ENCODE measurements at places on chromosomes 2 and 18. TPM values are rescaled to one million over a fixed set of nuclear protein-coding genes. Genes with fewer than 3 reads are reported as not detected.

DNA sequence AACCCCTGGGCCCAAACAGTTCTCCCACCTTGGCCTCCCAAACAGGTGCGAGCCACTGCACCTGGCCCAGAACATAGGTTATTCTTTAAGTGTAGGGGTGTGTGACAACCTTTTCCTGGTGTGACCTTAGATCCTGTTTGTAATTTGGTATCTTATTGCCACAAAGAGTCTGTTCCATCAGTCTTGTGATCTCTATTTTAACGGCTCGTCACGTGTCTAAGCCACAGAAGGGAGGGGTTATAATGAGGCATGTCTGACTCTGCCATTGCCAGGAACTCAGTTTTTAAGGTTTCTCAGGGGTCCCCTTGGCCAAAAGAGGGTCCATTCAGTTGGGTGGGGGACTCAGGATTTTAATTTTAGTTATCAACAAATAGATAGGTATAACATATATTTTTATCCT is 4.4 kb upstream of the ALS2 start:
- H3K27me3 ChIP-seq = no peaks in the 10 kb centered on the region
- no peaks in the 10 kb centered on the region for H3K4me1 ChIP-seq
- no peak overlapping the region for H3K27ac ChIP-seq
- H3K4me3 ChIP-seq = no peak overlapping the region
- no peaks in the 10 kb centered on the region for H3K36me3 ChIP-seq

MOGAT1 gene
- not detected for total RNA-seq

DNA sequence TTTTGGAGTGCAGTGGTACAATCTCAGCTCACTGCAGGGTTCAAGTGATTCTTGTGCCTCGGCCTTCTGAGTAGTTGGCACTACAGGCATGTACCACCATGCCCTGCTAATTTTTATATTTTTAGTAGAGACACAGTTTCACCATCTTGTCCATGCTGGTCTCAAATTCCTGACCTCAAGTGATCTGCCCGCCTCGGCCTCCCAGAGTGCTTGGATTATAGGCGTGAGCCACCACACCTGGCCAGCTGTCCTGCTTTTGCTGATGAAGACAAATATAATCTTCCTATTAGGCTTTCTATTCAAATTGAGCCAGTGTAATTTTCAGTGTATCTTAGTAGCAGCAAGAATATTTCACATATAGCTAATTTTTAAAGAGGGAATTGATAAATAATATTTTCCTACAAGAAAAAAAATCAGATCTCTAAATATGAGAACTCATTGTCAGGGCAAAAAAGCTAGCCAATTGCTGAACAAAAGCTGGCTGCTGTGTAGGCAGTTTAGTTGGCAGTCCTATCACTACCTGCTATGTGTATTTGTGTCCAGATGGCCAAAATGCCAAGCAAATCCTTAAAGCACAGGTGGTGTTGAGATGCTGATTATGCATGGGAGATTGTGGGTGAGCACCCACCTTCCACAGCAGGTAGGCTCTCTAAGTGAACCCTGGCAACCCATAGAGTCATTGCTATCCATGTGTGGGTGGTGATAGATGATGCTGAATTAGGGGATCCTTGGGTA is 60.8 kb upstream of the STAM2 start:
- H3K4me1 ChIP-seq = no peaks in the 10 kb centered on the region
- H3K27ac ChIP-seq = no peak overlapping the region
- no peaks in the 10 kb centered on the region for H3K27me3 ChIP-seq
- H3K36me3 ChIP-seq = no peaks in the 10 kb centered on the region
- DNase-seq = no peak

GRCh38 chr18:32701313-32701712 is 71.5 kb downstream of the KLHL14 start:
- no peaks in the 10 kb centered on the region for H3K27me3 ChIP-seq
- no peak for DNase-seq
- no peak overlapping the region for H3K27ac ChIP-seq
- no peaks in the 10 kb centered on the region for H3K4me1 ChIP-seq
- no peak overlapping the region for H3K4me3 ChIP-seq

GRCh38 chr2:20425371-20425881 is 21.4 kb upstream of the RHOB start:
- DNase-seq = no peak
- peaks cover 26% of the 10 kb centered on the region for H3K4me1 ChIP-seq
- no peak overlapping the region for H3K4me3 ChIP-seq
- H3K36me3 ChIP-seq = no peaks in the 10 kb centered on the region

MOCOS gene
- 9.6 TPM for total RNA-seq

DNA sequence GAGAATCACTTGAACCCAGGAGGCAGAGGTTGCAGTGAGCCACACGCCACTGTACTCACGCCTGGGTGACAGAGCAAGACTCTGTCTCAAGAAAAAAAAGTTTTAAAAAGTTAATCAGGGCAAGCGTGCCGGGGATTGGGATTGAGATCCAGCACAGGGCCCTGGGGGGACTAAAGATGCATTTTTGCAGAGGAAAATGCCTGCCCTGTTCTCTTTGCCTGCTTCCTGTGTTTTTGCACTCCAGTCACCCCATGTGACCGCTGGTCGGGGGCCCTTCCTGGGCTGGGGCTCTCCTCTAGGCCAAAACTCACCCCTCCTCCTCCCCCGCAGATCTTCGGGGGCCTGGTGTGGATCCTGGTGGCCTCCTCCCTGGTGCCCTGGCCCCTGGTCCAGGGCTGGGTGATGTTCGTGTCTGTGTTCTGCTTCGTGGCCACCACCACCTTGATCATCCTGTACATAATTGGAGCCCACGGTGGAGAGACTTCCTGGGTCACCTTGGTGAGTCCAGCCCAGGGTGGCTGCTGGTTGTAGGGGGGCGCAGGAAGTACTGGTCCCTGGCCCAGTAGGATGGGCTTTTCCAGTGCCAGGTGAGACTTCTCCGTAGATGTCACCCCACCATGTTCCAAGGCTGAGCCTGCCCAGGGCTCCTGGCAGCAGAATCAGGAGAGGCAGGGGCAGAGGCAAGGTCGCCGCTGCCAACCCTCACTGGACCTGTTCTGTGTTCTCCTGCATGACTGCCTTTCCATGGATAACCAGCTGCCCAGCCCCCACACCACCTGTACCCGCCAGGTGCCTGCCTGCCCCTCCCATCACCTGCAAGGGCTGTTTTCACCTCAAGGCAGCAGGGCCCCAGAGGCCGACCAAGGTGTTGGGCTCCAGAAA is 22.4 kb downstream of the MAL start:
- H3K27ac ChIP-seq = peak overlapping the region; percentile 72
- H3K4me1 ChIP-seq = no peaks in the 10 kb centered on the region
- no peaks in the 10 kb centered on the region for H3K27me3 ChIP-seq
- no peak overlapping the region for H3K4me3 ChIP-seq
- peaks cover 28% of the 10 kb centered on the region for H3K36me3 ChIP-seq

SLC30A3 gene
- not detected for total RNA-seq

ABCG8 gene
- not detected for total RNA-seq

DNA sequence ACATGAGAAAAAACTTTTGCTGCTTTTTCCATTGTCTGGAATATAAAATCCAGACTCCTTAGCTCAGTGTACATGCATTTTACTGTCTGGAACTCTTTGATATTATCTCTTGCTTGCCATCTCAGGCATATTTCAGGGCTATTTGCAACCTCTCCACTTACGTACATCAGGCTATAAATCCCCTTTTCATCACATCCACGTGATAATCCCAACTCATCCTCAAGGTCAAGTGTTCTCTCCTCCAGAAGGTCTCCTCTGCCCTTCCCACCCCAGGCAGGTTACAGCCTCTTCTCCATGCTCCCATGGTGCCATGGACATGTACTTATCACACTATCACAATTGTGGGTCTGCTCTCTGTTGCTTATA is 202.5 kb upstream of the RBMS1 start:
- no peaks in the 10 kb centered on the region for H3K27me3 ChIP-seq
- H3K4me1 ChIP-seq = no peaks in the 10 kb centered on the region
- no peak overlapping the region for H3K4me3 ChIP-seq
- DNase-seq = no peak

DNA sequence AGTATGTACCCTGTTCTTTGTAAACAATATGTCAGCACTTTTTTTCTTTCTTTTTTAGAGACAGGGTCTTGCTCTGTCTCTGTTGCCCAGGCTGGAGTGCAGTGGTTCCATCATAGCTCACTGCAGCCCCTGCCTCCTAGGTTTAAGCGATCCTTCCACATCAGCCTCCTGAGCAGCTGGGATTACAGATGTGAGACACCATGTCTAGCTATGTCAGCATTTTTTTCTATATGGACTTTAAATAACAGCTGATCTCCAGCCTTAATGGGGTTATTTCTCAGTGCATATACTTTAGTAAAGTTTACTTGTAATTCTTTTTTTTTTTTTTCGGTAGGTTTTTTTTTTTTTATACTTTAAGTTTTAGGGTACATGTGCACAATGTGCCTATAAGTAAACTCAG is 26.6 kb downstream of the ABCG5 start:
- no peaks in the 10 kb centered on the region for H3K27me3 ChIP-seq
- H3K4me3 ChIP-seq = no peak overlapping the region
- H3K4me1 ChIP-seq = no peaks in the 10 kb centered on the region
- peaks cover 4% of the 10 kb centered on the region for H3K36me3 ChIP-seq

ANXA4 gene
- total RNA-seq = 61.8 TPM

GRCh38 chr2:203237346-203238238 is 1.2 kb upstream of the CYP20A1 start:
- H3K4me1 ChIP-seq = peaks cover 25% of the 10 kb centered on the region
- DNase-seq = no peak
- no peaks in the 10 kb centered on the region for H3K36me3 ChIP-seq
- peak overlapping the region; percentile 91 for H3K4me3 ChIP-seq
- no peaks in the 10 kb centered on the region for H3K27me3 ChIP-seq
- peak overlapping the region; percentile 98 for H3K27ac ChIP-seq

GRCh38 chr2:198060277-198060676 is 255.9 kb downstream of the PLCL1 start:
- DNase-seq = no peak
- H3K27me3 ChIP-seq = no peaks in the 10 kb centered on the region
- H3K27ac ChIP-seq = no peak overlapping the region
- H3K36me3 ChIP-seq = no peaks in the 10 kb centered on the region
- no peaks in the 10 kb centered on the region for H3K4me1 ChIP-seq
- H3K4me3 ChIP-seq = no peak overlapping the region

- no peaks in the 10 kb centered on the region for H3K27me3 ChIP-seq
- H3K4me1 ChIP-seq = no peaks in the 10 kb centered on the region
- H3K36me3 ChIP-seq = no peaks in the 10 kb centered on the region
- H3K4me3 ChIP-seq = no peak overlapping the region
- DNase-seq = no peak
- H3K27ac ChIP-seq = no peak overlapping the region
Observed at GRCh38 chr18:24187689-24188088, 48.8 kb downstream of the CABYR start.

- H3K36me3 ChIP-seq = no peaks in the 10 kb centered on the region
- H3K4me1 ChIP-seq = no peaks in the 10 kb centered on the region
- no peaks in the 10 kb centered on the region for H3K27me3 ChIP-seq
- no peak for DNase-seq
Observed at GRCh38 chr2:25257931-25258846, 83.5 kb downstream of the DNMT3A start.

GPATCH11 gene
- 17.0 TPM for total RNA-seq

DNA sequence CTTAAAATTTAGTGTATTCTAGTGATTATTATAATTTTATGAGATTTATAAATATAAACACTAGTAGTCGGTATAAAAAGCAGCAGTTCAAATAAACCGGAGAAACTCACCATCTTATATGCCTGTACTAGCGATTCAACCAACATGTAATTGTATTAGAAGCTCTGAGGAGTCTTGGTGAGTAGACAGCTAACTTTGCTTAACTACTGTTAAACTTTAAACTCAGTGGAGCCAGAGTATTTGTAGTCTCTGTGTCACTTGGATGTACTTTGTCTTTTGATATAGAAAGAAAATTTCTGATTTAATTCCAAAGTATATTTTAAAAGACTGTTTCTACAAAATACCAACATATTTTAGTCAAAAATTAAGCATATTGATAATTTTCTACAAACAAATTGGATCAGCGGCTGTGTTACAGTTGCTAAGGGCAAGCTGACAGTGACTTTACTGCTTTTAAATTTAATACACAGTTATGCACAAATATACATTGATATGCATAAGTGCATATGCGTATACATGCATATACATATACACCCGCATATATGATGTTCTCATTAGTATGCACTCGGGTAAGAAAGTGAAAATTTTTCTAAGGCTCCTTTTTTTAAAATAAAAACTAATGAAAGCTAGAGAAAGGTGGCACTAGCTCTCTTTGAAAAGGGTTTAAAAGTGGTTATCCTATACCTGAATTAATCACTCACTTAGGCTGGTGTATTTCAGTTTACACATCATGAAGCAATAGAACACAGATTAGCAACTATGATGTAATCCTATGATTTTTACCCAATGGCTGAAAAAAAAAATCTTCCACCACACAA is 374.5 kb downstream of the NCKAP5 start:
- no peak overlapping the region for H3K4me3 ChIP-seq
- H3K27ac ChIP-seq = no peak overlapping the region
- H3K4me1 ChIP-seq = no peaks in the 10 kb centered on the region
- no peaks in the 10 kb centered on the region for H3K27me3 ChIP-seq
- H3K36me3 ChIP-seq = no peaks in the 10 kb centered on the region

TANC1 gene
- 50.2 TPM for total RNA-seq

- no peak for DNase-seq
- no peaks in the 10 kb centered on the region for H3K27me3 ChIP-seq
- H3K36me3 ChIP-seq = no peaks in the 10 kb centered on the region
- peak within 1 kb of the TSS; percentile 26 for H3K4me3 ChIP-seq
Observed at GRCh38 chr2:219041252-219041651, at the start of gene CFAP65. Gene CFAP65, minus strand, starts transcription at chr2:219041516. Its CDS starts 2,468 bp downstream, at chr2:219039048.

DNA sequence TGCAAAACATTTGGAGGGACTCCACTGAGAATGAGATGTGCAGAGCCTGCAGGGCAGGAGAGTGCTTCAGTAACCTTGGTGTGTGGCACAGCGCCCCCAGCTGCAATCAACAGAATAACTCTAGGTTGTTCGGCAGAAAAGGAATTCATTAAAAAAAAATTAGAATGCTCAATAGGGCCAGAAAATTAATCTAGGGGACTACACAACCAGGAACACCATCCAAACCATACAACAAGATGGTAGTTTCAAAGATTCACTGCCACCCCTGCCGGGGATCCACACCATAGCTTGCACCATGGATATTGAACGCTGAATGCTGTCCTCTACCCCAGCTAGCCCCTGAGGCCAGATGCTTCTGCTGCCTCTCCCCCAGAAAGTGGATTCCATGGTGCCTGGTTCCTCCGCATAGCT is 50.1 kb downstream of the THUMPD2 start:
- H3K4me3 ChIP-seq = no peak overlapping the region
- no peak for DNase-seq
- H3K27ac ChIP-seq = no peak overlapping the region
- H3K4me1 ChIP-seq = no peaks in the 10 kb centered on the region
- H3K36me3 ChIP-seq = peaks cover 34% of the 10 kb centered on the region

- H3K27me3 ChIP-seq = no peaks in the 10 kb centered on the region
- H3K36me3 ChIP-seq = no peaks in the 10 kb centered on the region
- H3K4me3 ChIP-seq = no peak overlapping the region
- H3K27ac ChIP-seq = peak overlapping the region; percentile 40
- no peak for DNase-seq
Observed at GRCh38 chr2:28274911-28275685, 117.6 kb upstream of the FOSL2 start.

- H3K4me1 ChIP-seq = peaks cover 7% of the 10 kb centered on the region
- H3K4me3 ChIP-seq = no peak overlapping the region
- peaks cover 17% of the 10 kb centered on the region for H3K36me3 ChIP-seq
Observed at GRCh38 chr2:168137510-168138180, 109.8 kb downstream of the STK39 start.

Data from tibial nerve (tissue), 4 donors.